ENCODE measurements at places on chromosomes 12 and 14.

DNA sequence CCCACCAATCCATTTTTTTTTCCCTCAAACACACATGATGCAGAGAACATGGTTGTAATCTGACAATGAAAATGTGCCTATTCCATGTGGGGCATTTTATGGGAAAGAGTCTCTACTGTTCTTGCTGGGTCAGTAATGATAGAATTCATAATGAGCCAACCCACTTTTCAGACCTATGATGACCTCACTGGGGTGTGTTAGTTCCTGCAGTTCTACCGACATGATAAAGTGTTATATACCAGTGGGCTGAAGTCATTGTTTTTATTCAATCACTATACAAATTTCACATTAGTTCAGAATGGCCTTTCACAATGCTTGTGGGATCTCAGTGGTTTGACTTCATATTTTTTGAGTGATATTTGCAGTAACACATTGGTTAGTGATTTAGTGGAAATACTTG is 47.5 kb downstream of the PPFIBP1 start:
- DNase-seq = no peak

DNA sequence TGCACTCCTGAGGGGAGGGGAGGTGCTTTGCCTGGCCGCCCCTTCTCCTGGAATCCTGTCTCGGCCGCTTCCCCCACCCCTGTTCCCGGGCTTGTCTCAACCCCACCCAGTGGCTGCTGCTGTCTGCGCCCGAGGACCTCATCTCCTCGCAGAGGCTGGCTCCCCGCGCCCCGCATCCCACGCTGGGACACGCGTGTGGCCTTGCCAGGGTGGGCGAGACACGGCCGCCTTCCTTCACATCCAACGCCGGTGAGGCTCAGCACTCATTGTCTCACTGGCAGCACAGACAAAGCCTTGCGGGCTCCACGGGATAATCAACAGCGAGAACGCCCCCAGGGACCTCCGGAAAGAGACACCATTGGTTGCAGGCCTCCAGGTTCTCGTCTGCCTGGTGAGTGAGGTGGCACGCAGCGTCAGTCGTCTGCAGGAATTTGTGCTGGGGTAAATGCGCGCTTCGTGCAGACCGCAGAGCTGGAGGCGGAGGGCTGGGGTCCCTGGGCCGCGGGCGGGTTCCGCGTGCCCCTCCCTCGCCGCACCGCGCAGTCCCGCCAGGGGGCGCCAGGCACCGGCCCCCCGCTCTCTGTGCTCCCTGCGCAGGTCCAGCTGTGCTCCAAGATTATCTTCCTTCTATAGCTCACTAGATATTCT is 26.8 kb downstream of the CCDC177 start:
- DNase-seq = no peak

GRCh38 chr12:22110176-22110575 is 64.2 kb downstream of the CMAS start:
- DNase-seq = no peak

- DNase-seq = no peak
Observed at GRCh38 chr12:113961921-113962710, 4.0 kb downstream of the RBM19 start.

DNA sequence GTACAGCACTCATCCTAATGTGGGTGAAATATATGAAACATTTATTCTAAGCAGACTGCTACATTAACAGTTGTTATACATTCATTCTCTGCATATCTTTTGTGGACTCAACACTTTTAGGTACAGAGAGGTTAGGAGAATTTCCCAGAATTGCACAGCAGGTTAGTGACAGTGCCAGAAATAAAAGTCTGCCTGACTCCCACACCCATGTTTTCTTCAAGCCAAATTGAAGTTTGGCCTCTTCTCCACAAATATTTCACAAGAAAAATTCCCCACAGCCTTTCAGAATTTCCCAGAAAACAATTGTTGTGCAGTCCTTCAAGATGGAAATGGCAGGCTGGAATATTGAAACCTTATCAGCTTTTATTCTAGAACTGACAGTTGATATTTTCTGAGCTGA is 464.8 kb downstream of the RAD51B start:
- no peak for DNase-seq

- DNase-seq = no peak
Observed at GRCh38 chr14:65415613-65416012, 3.1 kb downstream of the FUT8 start.

DNA sequence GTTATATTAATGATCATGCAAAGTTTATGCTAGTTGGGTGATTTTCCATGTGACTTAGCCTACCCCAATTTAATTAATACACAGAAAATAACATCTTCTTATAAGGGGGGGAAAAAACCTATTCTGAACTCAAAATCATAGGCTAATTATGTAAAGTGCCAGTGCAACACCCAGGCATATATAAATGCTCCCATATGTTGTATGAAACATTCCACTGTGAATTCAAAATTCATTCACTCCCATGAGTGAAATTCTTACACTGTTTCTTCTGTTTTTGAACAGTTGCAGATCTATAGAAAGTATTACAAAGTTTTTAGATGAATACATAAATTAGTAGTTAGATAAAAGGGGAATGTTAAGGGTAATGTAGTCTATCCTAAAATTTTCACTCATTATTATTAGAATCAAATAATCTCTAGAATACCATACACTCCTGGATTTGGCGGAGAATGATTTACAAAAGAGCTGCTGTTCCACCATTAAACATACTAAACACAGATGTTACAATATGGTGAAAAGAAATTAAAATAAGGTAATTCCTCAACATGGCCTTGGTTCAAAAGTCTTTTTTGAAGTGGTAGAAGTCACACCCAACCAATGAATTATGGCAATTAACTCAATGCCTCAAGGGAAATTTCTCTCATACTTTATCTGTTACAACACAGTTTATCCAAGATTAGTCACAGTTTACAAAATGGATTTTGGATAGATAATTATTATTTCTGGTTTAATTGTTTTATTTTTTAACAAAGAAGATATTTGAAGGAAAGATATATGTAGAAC is 454.1 kb upstream of the FLRT2 start:
- DNase-seq = no peak

DNA sequence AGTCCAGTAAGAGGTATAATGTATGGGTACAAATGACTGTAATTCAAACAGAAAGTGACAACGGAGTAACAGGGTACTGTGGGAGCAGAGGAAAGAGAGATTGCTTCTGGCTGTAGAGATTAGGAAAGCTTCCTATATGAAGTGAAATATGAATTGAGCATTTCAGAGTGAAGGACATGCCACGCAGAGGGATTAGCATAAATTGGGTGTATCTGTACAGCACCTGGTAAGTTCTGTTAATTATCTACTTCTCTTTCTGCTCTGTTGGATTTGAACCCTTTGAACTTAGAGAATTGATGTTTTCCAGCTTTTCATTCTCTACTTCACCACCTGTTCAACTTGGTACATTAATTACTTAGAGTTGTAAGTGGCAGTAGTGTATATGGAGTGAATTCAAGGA is 8.8 kb downstream of the STK38L start:
- DNase-seq = no peak

DNA sequence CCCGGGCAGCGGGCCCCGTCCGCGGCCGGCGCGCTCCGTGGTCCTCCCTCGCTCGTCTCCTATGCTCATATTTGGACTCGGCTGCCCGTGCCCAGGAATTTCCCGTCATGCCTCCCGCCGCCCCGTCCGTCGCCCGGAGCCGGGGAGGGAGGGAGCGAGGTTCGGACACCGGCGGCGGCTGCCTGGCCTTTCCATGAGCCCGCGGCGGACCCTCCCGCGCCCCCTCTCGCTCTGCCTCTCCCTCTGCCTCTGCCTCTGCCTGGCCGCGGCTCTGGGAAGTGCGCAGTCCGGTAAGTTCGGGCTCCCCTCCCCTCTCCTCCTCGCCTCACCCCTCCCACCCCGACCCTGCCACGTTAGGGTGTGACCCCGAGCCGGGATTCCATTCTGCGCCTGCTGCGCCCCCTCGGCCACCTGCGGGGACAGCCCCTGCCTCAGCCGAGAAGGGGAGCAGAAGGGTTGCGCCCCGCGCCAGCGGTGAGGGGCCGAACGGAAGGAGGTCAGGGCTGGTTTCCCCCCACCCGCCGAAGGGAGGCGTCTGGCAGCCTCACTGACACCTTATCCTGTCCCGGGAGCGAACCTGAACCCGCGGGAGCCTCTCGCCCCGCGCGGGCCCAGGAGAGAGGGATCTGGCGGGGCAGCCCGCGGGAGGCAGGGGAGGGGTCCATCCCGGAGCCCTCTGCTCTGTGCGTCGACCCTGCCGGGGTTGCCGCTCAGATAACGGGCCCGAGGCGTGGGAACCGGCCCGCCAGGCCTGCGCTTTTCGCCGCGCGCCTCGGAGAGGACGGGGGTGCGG is at the start of gene MSRB3:
Gene MSRB3, plus strand, starts transcription at position 108 of the 793 bp plus-strand sequence. CDS start 29,897 bp downstream, outside the sequence.
- DNase-seq = peak; percentile 67

- DNase-seq = no peak
Observed at GRCh38 chr12:98123021-98123461, 392.3 kb upstream of the TMPO start.

DNA sequence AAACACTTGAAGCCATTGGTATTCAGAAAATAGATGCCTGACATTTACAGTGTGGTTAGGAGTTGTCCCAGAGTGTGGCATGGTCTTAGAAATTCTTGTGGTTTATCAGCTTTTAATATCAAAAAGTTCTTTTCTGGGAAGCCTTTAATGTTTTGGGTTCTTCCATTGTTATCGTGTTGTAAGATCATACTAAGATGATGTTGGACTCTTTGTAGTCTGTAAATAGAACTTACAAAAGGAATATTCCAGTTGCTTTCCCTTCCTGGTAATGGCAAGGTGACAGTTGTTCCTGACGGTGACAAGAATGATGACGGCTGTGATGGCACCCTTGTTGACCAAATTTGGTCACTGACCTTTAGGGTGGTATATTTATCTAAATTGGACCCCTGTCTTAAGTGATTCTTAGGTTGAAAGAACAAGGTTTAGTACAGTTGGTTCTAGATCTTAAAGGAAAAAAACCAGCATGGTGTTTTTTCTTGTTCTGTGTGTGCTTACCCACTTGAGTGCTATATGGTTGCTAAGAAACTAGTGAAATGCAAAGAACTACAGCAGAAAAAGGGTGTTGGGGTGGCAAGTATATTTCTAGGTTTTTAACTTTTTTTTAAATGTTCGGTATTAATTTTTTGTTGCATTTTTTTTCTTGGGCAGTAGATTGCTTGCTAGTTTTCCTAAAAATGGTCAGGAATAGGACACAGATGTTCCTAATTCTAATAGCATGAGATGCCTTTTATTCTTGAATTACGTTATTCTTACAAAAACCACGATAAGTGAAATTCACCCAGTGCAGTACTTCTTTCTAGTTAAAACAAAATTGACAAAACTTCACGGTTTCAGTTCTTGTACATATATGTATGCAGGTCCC is 2.1 kb downstream of the ATP2A2 start:
- DNase-seq = no peak

DNA sequence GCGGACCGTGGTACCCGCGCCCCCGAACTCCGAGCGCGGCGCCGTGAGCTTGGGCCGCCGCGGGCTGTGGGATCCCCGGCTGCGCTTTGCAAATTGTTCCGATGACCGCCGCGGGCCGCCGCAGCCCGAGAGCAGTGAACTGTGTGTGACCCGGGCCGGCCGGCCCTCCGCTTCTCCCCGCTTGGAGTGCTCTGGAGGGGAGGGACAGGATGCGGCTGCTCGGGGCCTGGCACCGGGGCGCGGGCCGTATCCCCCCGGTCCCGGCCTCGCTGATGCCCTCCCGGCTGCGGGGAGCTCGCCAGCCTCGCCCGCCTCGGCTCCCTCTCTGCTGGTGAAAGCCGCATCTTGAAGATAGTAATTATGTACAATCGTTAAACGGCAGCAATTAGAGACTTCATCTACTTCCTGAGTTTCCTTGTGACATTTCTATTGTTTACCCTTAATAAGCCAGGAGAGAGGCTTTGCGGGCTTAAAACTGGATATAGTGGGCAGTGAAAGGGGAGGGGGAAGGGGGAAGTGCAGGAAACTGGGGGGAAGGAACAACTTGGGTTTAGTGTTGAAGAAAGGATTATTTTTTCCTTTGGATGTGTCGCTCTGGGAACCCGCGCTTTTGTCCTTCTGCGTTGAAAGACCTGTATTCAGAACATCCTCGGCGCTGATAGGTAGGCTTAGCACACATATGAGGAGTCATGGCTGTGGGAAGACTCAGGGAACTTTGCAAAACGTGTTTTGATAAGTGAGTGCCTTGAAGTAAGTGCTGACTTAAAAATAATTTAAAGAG is 1.2 kb downstream of the PELI2 start:
- DNase-seq = peak; percentile 35

DNA sequence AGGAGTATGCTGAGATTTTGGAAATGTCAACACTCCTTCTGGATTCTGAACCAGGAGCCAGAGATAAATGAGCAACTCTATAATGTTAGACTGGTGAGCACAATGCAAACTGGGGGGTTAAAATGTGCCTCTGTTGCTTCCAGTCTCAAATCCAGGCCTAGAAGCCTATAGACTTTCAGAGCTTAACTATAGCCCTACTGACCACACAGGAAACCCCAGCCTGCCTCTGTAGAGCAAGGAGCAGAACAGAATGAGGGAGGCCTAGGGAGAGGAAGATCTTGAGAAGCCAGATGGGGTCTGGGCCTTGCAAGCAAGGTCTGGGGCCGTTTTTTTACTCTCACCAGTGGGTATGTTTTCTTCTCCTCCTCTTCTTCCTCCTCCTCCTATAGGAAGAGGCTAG is 225.4 kb upstream of the KITLG start:
- DNase-seq = no peak

DNA sequence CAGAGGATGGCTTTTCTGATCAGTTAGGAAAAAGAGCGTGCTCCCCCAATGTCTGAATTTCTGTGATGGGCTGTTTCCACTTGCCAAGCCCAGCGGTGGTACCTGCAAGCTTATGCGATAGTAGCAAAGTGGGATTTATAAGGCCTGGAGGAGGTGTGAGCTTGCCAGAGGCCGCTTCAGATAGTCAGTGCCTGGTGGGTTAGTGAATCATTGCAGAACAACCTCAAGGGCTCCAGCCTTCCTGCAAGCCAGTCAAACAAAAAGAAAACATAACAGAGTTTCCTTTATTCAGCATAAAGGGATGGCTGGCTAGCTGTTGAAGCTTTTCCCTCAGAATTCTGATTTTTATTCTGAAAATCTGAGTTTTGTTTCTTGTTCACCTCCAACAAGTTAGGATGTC is 7.6 kb upstream of the BMP4 start:
- no peak for DNase-seq

GRCh38 chr14:51564460-51564859 is 87.2 kb upstream of the FRMD6 start:
- no peak for DNase-seq

- no peak for DNase-seq
Observed at GRCh38 chr12:48311313-48311712, 39.4 kb downstream of the ZNF641 start.

DNA sequence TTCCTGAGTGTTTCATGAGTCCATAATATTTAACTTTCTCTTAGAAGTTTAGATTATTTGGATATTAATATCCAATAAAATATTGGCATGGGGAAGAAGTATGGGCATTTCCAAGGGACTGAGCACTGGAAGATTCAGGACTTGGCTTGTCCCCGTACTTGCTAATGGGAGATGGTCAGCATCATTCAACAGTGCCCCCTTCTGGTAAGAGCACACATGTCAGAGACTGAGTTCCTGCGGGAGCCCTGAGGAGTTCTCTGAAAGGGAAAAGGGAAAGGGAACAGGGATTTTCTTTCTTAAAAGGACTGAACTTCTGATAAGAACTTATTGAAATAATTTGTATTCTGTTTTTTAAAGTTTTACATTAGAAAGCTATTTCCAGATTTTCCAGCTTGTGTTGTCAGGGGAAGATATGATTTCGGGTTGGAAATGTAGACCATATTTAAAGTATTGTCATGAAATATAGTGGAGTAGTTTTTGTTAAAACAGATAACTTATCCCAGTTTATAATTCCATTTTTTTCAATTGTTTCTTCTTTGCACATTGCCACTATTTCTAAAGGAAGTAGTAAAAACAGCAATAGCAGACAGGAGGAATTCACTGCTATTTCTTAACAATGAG is 59.8 kb upstream of the C12orf71 start:
- peak; percentile 74 for DNase-seq
